ENCODE measurements at places on chromosomes 4 and X.
A peak's percentile ranks its signal among the peaks of the same experiment; 100 is the strongest.

DNA sequence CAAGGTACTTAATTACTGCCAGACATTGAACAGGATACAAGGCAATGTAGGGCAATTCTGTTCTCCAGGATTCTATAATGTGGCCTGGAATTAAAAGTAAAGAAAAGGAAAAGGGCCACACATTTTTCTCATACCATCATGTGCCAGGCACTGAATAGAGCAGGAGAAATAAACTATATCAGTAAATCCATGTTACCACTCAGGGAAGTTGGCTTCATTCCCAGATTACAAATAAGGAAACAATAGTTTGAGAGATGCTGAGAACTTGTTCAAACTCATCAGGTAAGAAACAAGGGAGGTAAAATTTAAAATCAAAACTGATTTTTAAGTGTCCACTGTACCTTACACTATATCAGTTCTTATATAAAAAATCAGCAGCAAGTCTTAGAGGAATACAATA lies 645.0 kb upstream of the ATOH1 start:
- peak; percentile 19 for DNase-seq

- DNase-seq, result no peak
Observed at GRCh38 chr4:5217421-5217820, 166.1 kb downstream of the STK32B start.

DNA sequence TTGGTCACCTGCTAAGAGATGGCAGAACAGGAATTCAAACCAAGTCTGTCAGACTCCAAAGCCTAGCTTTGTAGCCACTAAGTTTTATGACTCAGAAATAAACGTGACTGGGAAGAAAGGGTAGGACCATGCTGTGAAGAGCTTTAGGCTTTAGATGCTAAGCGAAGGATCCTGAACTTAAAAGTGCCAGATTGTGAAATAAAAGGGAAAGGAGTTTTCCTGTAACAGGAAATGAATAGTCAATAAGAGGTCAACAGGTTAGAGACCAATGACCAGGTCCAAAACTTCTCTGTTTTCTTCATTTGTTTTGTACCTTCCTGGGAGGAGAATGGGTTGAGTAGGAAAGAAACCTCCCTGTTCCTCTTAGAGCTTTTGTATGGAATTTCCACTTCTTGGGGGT lies 98.8 kb upstream of the EOLA2 start:
- no peak for DNase-seq

DNA sequence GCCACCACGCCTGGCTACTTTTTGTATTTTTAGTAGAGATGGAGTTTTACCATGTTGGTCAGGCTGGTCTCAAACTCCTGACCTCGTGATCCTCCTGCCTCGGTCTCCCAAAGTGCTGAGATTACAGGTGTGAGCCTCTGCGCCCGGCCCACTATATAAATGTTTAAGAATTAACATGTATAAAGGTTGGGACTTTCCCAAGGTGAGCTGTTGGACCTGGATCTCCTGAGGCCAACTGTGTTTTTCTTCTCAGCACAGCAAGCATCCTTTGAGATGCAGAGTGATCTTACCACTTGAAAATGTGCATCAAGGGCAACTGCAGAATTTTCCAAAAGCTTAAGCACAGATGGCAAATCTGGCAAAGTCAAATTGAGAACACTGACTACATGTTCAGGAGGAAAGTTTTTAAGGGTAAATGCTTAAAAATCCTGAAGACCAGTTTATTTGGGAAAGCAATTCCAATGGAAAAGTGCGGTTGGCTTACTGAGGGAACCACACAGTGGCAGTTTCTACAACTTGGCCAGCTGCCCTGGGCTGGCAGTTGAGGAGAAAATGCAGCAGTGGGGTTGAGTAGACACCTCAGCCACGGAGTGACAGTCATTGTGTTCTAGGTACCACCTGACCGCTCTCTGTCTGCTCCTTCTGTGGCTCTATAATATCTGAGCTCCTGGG lies 168.9 kb downstream of the CBR4 start:
- DNase-seq, result no peak

DNA sequence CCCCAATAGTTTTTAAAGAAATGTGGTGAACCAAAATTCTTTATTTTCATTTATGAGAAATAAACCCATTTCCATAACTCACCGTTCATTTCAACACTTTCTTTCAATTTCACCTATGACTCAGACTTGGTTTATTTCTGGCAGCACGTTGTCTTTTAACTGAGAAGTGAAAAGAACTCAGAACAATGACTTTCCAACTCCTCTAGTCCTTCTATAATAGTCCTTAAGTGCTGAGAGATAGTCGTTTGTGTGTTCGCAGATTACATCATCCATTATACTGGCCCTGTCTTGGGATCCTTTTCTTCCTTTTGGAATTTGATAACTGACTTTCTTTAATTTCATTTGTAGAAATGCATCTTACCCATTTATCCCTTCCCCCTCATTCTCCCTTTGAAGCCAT lies 113.6 kb downstream of the GLUD2 start:
- no peak for DNase-seq
